Upper lobe of right lung (tissue), 1 donor: ENCODE measurements at places on chromosomes 5 and 9.

DNA sequence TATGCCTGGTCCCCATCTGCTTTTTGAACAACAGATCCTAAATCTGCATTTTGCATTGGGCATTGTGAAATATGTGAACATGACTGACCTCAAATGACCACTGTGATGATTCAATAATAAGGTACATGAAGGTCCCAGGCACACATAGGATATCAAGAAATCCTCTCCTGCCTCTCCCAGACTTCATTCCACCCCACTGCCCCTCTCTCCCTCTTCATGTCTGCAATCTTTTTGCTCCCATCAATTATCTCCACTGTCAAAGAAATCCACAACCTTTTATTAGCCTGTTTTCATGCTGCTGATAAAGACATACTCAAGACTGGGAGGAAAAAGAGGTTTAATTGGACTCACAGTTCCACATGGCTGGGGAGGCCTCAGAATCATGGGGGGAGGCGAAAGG lies 476.7 kb downstream of the CTNND2 start:
- no peak for DNase-seq

DNA sequence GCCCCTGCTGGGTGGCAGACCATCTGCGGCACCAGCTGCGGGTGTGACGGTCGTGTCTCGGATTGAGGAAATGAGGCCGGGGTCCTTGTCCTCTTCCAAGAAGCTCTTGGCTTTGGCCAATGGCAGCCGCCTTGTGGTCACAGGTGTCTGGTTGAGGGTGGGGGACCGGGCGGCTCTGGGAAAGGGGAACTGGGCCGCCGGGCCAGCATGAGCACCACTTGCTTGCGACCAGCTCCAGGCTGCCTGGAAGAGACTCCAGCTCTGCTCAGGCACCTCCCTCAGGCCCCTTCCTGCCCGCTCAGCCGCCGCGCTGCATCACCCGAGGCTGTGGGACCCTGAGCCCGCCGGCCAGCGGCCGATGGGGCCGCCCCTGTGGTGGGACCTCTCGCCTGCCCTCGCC lies 59.7 kb downstream of the RXRA start:
- DNase-seq: no peak

GRCh38 chr5:143085319-143085917 lies 315.2 kb downstream of the ARHGAP26 start:
- no peak for DNase-seq

- no peak for DNase-seq
Observed at GRCh38 chr5:178152491-178153444, 917 bp downstream of the NHP2 start.

GRCh38 chr9:27939186-27939585 lies 365.9 kb upstream of the C9orf72 start:
- no peak for DNase-seq

- no peak for DNase-seq
Observed at GRCh38 chr5:169416583-169417196, 115.8 kb upstream of the SLIT3 start.

DNA sequence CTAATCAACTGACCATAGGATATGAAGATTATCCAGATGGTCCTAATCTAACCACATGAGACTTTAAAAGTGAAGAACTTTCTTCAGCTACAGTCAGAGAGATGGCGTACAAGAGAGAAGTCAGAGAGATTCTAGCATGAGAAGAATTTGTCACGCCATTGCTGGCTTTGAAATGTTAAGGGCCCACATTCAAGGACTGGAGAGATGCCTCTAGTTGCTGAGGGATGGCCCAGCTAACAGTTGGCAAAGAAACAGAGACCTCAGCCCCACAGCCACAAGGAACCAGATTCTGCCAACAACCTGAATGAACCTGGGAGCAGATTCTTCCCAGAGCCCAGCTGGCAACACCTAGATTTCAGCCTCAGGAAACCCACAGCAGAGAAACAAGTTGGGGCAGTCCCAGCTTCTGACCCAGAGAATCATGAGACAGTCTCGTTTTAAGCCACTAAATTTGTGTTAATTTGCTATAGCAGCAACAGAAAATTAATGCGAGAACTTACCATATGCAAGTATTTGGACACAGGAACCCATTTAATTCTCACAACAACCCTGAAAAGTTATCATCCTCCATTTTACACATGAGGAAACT lies 132.0 kb downstream of the MLLT3 start:
- no peak for DNase-seq

DNA sequence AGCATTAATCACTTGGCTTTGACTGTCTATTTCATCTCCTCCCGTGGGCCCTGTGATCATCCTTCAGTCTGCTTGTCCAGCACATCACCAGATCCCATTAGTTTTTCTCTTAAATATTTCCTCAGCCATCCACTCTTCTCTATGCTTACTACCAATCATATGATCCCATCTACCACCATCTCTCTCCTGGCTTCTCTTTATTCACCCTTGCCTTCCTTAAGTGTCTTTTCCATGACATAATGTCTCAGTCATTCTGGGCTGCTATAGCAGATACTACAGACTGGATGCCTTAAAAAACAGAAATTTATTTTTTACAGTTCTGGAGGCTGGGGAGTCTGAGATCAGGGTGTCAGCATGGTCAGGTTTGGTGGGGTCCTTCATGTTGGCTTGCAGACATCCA lies 208.4 kb upstream of the PPP1R2B start:
- DNase-seq: no peak

- no peak for DNase-seq
Observed at GRCh38 chr5:33592245-33592644, 151.5 kb downstream of the TARS1 start.

GRCh38 chr5:663436-664342 lies 29.5 kb downstream of the TPPP start:
- DNase-seq: no peak

DNA sequence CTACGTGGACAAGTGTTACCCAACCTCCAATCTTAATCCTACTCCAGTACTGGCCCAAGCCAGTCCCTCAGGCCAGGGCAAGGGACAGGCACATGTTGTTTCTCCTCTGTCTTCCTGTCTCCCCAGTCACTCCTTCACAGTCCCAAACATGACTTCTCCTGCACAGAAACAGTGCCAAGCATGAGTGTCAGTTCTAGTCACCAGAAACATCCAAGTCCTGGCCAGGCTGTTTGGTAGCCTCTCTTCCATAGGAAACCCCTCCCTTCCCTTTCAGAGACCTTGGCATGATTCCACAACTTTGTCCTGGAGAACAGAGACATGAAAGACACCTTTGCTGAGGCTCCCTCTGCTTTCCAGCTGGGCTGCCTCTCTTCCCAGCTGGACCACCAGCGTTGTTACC lies 56.2 kb upstream of the SLC2A8 start:
- no peak for DNase-seq

- DNase-seq: peak; percentile 75
Observed at GRCh38 chr9:90961375-90961774, 159.8 kb downstream of the SYK start.

DNA sequence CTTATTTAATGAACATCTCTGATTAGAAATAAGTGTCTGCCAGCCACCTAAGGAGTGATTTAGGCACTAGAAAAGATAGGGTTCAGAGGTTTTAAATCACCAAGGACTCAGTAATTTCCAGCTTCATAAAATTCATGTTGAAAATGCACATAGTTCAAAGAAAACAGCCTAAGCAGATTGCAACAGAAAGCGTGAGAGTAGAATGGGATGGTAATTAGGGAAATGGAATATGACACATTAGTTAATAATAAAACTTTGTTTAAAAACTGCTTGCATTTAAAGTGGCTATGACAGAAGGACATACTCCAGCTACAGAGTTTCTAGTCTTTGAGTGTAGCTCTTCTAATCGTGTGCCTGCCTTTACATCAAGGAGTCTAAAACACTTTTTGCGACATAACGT lies 490.8 kb downstream of the TLE4 start:
- DNase-seq: no peak

DNA sequence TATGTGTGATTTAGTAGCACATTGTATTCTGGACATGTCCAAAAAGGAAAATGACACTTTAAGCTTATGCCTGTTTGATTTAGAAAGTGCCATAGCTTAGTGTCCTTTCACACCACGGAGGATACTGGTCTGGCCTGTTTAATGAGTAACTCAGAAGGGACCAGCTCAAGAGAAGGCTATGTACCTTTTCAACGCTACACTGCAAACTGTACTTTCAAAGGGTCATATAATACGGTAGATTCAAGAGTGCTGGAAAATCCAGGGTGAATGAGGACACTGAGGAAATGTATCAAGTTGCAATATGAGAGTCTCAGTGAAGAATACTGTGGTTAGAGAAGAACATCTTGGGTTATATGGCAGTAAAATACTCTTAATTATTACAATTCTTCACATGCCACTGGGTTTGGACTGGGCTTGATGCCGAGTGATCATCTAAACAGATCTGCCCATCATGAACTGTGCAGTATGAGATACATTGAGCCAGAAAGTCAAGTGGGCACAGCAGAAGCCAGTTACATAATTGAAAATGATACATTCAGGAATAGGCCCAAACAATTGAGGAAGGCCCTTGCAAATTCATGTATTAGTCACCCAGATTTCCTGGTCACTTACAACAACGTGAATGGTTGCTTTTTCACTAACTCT lies 1211.5 kb upstream of the CDH9 start:
- DNase-seq: no peak

DNA sequence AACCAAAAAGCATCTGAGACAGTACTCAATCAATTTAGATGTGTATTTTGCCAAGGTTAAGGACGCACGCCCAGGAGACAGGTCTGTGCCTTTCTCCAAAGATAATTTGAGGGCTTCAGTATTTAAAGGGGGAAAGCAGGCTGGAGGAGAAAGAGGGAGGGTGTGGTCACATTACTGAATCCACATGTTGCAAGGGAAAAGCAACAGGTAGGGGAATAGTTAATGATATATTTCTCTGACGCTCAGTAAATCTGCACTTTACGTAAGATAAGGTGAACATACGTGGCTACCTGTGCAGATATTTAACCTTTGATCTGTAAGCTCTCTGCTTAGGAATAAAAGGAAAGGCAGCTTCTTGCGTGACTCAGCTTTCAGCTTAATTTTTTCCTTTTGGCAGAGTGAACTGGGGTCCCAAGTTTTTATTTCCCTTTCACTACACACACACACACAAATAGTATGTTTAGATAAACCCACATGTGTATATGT lies 443.4 kb downstream of the NTRK2 start:
- no peak for DNase-seq

- DNase-seq: no peak
Observed at GRCh38 chr5:123651234-123651633, 139.3 kb downstream of the CSNK1G3 start.
